ENCODE measurements at places on chromosomes 1 and 21.

- DNase-seq, result no peak
These were observed 23.5 kb downstream of the PHGDH start for GRCh38 chr1:119735217-119735616.

DNA sequence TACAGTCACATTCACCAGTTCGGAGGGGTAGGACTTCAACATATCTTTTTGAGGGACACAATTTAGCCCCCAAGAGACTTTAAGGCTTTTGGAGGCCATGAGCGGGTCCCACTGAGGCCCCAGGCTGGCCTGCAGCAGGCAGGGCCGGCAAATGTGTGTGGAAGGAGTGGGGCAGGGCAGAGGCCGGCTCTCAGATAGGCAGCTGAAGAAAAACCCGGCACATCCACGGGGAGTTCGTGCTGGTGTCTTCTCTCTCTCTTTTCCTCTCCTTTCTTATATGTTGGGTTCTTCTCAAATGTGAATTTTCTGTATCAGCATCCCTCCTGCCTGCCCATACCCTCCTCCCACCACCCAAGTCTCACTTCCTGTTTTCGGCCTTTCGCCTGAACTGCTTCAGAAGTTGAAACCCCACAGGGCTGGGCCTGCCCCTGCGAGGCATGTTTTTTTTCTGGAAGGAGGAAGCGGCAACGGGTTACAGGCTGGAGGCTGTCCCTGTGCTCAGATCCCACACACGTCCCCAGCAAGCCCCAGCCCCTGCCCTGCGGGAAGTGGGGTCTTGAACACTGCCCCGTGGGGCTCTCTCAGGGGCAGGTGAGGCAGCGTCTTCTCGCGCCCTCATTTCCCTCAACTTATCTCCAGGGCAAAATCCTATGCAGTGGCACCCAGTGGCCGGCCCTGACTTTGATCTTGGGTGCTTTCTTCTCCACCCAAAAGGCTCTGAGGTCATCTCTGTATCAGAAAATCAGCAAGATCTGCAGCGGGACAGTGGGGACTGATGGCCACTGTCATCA is 9.7 kb upstream of the UMODL1 start:
- no peak for DNase-seq

- DNase-seq, result no peak
These were observed 42.8 kb upstream of the LRIF1 start for GRCh38 chr1:111006556-111006955.

DNA sequence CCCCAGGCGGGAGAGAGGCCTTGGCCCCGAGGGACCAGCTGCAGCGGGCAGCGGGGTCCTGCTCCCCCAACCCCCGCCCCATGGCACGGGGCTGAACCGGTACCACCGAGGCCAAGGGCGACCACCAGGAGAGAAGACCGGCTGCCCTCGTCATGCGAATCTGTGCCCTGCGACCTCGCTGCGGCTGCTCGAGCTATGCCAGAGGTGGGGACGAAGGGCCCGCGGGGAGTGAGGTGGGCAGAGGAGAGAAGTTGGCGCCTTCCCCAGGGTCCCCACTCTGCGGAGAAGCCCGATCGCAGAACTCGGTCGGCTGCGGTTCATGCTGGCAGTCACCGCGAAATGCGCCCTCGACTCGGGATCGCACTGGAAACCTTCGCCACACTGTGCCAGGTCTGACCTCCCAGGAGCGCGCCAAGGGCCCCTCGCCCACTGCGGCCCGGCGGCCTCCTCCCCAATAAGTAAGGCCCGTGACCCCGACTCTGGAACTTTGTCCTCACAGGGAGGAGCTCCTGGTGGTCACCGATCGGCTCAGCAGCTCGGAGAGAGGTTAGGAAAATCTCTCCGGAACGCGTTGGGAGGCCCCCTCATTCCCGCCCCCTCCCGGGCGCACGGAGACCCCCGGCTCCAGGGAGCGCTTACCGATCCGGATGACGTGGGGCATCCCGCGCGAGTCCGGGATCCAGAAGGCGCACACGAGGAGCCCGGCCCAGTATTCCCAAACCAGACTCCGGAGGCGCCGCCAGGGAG is 787 bp downstream of the GRIK3 start:
- DNase-seq, result no peak

DNA sequence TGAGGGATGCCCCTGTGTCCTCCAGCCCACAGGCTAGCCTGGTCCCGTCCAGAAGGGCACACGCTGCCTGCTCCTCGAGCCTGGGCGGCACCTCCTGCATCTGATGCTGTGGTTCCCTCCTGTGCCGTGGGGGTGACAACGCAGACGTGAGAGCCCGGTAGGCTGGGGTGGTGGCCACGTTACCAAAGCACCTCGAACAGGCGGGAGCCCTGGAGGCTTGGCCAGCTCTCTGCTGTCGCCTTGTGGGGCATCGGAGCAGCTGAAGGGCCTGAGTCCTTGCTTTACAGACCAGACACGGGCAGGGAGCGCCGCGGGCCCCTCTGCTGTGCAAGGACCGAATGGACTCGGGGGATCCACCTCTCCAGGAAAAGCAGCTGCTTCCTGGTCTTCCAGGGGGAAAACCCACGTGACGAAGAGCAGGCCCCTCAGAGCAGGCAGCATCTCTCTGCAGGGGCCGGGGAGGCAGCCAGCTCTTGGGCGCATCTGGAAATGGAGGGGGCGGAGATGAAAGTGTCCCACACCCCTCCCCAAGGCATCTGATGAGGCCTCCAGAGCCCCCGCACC is 133.3 kb downstream of the NPHP4 start:
- DNase-seq, result no peak

DNA sequence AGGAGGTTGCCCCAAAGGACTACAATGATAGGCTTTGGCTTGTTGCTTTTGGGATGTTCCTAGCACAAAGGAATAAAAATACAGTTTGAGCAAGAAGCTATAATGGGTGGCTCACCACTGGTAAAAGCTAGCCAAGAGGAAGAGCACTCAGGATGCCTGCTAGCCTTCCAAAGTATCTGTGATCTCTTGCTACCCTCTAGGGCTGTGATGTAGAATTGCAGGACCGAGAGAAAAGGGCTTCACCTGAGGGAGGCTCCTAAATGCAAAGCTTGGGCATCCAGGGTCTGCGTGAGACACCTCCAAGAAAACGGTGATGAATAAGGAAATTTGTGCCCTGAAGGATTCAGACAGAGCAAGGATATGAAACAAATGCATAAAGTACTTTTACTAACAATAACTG is 17.7 kb downstream of the IVL start:
- DNase-seq, result peak; percentile 39

DNA sequence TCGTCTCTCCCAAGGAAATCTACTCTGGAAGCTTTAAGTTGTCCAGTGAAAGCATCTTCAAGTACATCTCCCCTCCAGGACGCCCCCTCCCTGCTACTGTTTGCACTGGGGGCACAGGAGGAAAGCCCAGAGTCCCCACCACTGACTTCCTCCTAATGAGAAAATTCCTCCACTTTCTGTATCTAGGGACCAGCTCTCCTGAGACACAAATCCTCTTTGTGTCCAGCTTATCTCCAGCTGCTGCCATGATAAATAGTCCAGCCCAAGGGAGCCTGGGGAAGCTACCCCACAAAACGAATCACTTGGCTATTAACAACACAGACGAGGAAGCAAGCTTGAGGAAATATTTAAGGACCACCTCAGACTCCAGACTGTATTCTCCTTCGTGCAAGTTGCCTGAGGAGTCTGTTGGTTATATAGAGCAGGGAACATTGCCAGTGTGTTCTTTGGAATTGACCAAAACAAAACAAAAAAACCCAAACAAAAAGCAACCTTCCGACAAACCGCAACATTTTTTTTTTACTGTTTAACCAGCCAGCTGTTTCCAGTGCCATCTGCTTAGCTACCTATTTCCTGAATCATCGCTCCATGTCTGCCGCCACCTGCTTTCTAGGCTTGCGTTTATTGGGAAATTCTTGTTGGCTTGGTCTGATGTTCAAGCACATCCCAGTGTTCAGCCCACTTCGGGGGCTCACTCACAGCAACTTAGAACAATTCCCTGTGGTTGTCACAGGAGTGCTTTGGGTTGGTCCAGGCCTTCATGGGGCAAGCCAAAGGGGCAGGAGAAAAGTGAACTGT is 7.7 kb downstream of the C1orf226 start:
- DNase-seq, result no peak

GRCh38 chr1:18949686-18950400 is 6.6 kb downstream of the IFFO2 start:
- no peak for DNase-seq

DNA sequence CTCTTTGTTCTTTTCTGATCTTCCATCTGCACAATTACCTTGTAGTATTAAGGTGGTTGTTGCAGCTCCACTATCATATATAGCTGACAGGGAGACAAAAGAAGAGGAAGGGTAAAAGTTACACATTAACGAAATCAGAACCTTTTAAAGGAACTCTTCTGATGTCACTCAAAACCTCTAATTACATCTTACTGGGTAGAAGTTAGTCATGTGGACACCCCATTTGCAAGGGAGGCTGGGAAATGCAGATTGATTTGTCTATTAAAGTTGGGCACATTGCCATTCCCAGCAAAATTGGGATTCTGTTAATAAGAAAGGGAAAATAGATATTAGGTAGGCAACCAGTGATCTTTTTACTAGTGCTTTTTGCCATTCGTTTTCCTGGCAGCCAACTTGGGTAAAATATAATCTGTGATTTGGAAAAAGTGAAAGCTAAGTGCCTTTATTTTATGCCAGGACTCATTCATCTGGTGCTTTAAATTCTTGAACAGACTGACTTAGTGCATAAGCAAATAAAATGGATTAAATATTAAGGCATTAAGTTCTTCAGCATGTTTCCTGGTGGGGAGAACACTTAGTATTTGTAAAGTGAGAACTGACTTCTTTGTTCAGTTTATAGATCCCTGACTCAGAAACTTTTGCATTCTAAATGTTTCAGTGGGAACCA is 71.3 kb downstream of the DNM3 start:
- DNase-seq, result no peak

DNA sequence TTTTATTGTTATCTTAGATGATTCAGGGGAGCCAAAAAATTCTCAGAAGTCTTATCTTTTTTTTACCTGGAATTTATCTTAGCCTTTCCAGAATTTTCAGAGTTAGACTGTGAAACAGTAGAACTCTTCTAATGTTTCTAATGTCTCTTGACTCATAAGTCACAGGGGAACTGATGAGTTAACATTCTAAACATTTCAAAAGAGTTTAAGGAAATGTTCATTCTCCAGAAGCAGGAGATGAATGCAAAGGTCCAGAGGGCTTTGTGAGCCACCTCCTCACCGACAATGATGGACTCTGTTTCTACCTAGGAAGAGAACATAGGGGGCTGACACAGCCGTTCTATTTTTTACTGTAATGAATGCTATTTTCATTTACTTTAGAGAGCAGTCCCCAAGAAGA is 157.5 kb downstream of the BRINP2 start:
- DNase-seq, result no peak

GRCh38 chr1:180230791-180231505 is 884 bp downstream of the LHX4 start:
- DNase-seq, result peak; percentile 26

GRCh38 chr1:79976287-79976686 is 969.8 kb upstream of the ADGRL4 start:
- DNase-seq, result no peak

DNA sequence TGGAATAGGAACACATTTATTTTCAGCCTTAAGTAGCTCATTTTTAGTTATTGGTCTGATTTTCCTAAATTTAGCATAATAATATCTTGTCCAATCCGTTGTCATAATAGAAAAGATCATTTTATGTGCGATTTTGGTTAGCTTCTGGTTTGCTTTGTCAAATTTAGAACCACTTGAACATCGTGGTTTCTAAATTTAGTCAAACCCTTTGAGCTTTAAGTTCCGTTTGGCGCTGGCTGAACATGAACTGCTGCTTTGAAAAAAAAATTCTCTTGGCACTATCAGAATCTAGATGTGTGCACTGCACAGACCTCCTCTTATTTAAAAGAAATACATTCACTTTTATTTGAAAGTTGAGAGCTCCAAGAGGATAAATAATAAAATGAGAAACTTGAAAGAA is 370.6 kb downstream of the PTPRC start:
- no peak for DNase-seq

- DNase-seq, result peak; percentile 82
These were observed 42.5 kb downstream of the CCN1 start for GRCh38 chr1:85623061-85623471.

GRCh38 chr1:30331415-30332065 is 391.8 kb downstream of the MATN1 start:
- DNase-seq, result no peak

GRCh38 chr1:156394835-156395461 is 25.9 kb downstream of the RHBG start:
- no peak for DNase-seq

- no peak for DNase-seq
These were observed 3.3 kb upstream of the S100A3 start for GRCh38 chr1:153552335-153552734.

DNA sequence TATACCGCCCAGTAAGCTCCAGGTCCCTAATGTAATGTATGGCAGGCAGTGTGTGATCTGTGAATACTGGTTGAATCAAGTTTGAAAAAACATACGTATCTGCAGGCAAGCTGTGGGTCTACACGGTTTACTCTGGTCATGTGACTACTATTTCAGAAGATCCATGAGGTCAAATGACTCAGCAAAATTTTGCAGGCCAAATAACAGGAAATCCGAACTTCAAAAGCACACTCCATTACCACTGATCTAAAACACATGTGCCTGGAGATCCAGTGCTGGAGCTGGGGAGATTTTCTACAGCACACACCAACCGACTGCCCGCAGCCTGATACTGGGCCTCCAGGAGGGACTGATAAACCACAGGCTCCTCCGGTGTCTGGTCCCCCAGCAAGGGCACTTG is 64.5 kb upstream of the SLC44A3 start:
- DNase-seq, result peak; percentile 74

DNA sequence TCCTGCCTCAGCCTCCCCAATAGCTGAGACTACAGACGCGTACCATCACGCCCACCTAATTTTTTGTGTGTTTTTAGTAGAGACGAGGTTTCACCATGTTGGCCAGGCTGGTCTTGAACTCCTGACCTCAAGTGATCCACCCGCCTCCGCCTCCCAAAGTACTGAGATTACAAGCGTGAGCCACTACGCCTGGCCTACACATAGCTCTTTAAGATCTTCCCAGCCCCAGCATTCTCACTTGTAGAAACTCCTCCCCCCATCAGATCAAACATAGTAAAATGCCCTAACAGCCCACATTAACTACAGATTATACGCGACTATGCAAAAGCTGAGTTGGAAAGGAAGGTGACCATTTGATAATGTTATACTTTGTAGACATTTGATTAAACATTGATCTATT is 634.8 kb downstream of the MATN1 start:
- DNase-seq, result no peak

DNA sequence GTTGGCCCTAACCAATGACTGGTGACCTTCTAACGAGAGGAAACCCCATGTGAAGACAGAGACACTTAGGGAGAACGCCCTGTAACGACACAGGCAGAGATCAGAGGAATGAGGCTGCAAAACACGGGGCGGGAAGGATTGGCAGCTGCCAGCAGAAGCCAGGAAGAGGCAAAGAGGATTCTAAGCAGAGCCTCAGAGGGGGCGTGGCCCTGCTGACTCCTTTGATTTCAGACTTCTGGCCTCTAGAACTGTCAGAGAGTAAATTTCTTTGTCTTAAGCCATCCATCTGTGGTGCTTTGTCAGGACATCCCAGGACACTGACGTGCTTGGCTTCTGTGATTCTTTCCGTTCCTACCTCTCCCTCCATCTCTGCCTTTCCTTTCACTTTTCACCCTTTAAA is 79.3 kb downstream of the SH3BGR start:
- no peak for DNase-seq

Data from HS-5 (cell line).